ENCODE measurements at places on chromosomes 3 and 15. TPM values are rescaled to one million over a fixed set of nuclear protein-coding genes. Genes with fewer than 3 reads are reported as not detected.

The FAM162A gene
- total RNA-seq, result 68.8 TPM

DNA sequence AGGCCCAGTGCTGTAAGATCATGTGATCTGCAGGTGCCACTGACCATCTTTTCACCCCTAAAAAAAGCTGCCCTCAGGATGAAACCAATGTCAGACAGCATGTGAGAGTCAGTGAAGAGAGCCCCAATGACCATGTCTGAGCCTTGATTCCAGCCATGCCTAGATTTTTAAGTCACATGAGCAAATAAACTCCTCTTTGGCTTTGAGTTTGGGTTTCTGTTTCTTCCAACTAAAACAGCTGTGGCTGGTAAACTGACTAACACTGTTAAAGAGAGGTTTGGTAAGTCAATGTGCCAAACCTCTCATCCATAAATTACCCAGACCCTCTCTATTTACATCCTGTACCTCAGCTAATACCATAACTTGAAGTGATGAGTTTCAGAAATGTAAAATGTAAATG lies 8.3 kb downstream of the MYO5A start:
- no peak for DNase-seq

The GOLGA6A gene
- not detected for total RNA-seq

- peak; percentile 34 for DNase-seq
Observed at GRCh38 chr15:73022161-73022560, 30.1 kb upstream of the NEO1 start.

DNA sequence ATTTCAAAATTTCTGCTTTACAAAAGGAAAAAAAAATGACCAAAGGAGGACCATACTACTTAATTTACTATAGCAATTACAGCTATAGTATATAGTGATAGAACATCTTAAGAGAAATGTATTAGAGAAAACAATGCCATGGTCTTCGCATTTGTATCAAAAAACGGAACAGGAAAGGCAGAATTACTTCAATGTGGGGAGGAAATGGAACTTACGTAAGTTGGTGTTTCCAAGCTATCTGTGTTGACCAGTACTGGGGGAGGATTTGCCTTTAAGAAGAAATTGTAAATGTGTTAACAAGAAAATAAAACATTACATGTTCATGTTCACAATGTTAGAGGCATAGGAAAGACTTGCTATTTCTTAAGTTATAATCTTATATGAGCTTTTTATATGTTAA lies 119.9 kb upstream of the MELTF start:
- DNase-seq, result no peak

GRCh38 chr3:66592927-66593625 lies 92.3 kb upstream of the LRIG1 start:
- no peak for DNase-seq

GRCh38 chr3:108970561-108970960 lies 16.9 kb upstream of the GUCA1C start:
- no peak for DNase-seq

The GOLGA6L7 gene
- total RNA-seq, result not detected

DNA sequence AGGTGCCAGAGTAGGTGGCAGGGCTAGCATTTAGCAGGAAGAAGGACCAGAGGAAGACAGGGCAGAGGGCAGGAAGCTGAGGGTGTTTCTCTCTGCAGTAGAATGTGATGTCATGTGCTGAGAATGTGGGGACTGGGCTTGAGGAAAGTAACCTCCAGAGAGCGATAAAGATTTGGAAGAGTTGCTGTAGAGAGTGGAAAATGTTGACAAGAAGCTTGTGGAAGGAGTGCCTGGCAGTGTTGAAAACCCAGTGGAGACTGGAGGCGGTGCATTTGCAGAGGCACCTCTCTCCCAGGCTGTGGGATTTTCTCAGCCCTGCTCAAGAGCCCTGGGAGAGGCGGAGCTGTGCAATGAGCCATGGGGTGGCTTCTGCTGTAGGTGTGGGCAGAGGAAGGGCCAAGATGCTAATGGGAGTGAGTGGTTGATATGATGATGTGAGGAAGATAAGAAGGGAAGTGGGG lies 54.8 kb downstream of the MESD start:
- no peak for DNase-seq

The SCN11A gene
- total RNA-seq, result 1.4 TPM

DNA sequence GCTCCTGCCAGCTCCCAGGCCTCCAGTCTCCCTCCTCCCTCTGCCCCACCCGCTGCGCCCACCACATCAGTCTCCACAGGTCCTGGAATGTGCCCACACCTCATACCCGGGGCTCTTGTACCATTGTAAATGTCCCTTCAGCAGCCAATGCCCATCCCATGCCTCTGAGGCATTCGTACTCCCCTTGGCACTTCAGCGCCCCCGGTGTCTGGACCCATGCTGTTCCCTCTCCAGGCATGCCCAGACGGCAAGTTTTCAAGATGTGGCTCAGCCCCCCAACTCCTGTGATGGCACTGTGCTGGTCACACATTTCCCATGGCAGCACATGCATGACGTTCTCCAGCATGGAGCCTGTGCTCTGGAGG lies 13.3 kb downstream of the PLXND1 start:
- DNase-seq, result no peak

GRCh38 chr3:123449102-123449996 lies 459 bp upstream of the ADCY5 start:
- DNase-seq, result no peak

GRCh38 chr3:184016811-184017671 lies 643 bp downstream of the ABCC5 start:
- peak; percentile 79 for DNase-seq

The CLDN11 gene
- 4.7 TPM for total RNA-seq

The ZPLD1 gene
- 1.5 TPM for total RNA-seq

The TJP1 gene
- total RNA-seq, result 89.3 TPM

DNA sequence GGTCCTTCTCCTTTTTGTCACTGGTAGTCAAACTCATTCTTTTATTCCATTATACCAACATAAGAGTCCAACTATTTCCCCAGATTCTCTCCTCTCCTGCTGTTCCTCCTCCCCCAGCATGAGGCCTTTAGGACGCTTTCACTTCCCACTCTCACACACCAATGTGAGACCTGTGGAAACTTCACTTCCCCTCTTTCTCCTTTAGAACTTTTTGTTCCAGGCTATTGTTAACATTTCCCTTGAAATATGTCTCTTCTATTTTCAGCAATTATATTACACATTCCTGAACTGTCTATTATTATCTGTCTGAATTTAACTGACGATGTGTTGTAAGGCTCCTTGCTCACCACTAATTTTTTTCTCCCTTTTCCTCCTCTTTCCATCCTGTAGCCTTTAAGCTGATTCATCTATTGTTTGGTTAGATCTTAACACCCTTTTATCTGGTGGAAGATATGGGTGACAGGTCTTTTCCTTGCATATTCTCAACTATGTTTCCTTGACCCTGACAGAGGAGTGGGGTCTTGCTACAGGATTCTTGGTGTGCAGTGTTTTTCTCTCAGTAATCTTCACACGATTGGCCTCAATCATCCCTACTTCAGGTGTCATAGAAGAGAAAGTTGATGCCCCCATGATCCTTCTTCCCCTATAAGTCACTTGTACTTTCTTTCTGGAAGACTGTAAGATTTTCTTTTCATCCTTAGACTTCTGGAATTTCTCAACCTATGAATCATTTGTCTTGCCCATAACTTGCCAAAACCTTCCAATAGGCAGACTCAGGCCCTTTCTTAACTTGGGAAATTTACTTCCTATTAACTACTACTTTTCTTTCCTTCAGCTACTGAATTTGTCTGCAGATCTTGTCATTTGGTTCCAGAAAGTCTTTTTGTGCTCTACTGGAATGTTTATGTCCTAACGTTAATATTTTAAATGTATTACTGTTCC lies 5.9 kb downstream of the CYP19A1 start:
- DNase-seq, result no peak

The VEPH1 gene
- total RNA-seq, result 8.6 TPM

The BLM gene
- 8.5 TPM for total RNA-seq

The HHLA2 gene
- 2.3 TPM for total RNA-seq

DNA sequence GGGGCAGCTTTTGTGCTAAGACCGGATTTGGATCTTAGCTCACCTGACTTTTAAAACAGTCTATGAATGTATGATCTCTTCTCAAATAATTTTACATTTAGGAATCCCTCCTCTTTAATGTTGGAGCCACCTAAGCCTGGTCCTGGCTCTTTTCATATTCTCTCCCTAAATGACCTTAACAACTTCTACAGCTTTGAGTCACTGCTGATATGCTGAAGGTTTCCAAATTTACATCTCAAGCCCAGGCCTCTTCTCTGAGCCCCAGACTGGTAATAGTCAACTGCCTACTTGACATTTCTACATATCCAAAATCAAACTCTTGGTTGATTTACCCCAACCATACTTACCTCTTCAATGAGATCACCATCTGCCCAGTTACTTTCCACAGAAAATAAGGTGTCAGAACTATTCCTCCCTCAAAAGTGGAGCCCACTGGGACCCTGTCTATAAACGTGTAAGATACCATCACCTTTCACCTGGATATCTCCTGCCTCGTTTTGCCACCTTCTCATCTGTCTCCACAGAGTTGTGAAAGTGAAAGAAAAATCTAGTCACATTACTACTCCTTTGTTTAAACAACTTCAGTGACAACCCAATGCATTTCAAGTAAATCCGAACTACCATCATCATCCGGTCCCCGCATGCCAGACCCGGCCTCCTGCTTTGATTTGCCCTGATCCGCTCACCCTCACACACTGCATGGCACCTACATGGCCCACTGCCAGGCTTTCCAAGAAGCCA lies 48.8 kb downstream of the UBP1 start:
- DNase-seq, result no peak

The IGSF10 gene
- total RNA-seq, result 10.8 TPM

The HIGD2B gene
- total RNA-seq, result not detected

GRCh38 chr3:57446318-57446841 lies 97.8 kb downstream of the DNAH12 start:
- DNase-seq, result no peak

DNA sequence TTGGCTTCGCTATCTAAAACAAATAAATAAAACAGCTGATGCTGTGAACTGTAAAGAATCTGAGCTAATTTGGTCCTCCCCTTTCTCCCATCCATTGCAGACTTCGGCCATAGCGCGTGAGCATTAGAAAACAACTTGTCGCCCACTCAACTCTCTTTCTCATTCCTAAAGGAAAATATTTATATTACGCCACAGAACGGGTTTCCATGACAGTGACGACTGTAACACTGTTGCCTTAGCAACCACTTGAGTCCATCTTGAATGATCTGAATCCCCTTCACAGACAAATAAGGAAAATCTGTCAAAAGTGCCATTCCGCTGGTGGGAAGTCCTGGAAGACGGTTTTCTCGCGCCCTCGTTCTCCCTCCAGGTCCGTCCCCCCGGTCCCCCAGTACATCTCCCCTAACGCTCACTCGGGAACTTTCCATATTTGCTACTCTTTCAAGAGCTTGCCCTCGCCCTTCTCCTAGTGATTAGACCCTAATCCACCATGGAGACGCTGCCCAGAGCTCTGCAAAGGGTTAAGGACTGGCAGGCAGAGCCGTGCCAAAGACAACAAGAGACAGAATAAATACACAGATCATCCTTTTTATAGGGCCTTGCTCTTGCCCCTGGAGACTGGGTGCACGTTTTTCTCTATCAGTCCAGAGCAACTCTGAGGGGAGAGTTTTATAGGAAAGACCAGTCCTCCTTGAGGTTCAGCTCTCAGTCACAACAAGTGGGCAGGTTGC lies 50.5 kb downstream of the CRYGS start:
- no peak for DNase-seq

GRCh38 chr15:78004222-78004727 lies 73.2 kb downstream of the TBC1D2B start:
- DNase-seq, result no peak

DNA sequence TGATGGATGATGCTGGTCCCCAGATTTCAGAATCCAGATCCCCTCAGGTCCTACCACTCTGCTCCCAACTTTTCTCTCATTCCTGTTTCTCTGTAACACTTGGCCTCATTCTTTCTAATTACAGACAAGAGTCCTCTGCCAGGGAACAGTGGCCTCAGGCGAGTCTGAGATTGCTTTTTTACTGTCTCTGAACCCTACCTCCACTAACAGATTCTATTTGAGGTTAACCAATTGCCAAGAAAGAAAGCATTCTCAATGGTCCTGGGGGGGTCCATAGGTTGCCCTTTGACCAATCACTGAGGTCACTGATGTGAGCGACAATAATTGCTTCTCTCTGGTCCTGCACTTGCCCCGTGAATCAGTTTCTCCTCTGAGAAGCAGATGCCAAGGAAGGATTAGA lies 145.2 kb upstream of the TMEM108 start:
- DNase-seq, result no peak

The TMEM266 gene
- total RNA-seq, result 2.8 TPM

The ACOX2 gene
- total RNA-seq, result 5.6 TPM

The FSD2 gene
- total RNA-seq, result not detected

The TMEM212 gene
- not detected for total RNA-seq

Measured in type B pancreatic cell (in vitro differentiated cells).